ENCODE measurements at places on chromosomes 11 and 22.
A peak's percentile ranks its signal among the peaks of the same experiment; 100 is the strongest.

GRCh38 chr11:73028611-73029010 is 113.5 kb downstream of the FCHSD2 start:
- no peak for DNase-seq

GRCh38 chr11:134363161-134363560 is 31.4 kb downstream of the GLB1L2 start:
- no peak for DNase-seq

GRCh38 chr22:49899530-49899929 is 18.7 kb downstream of the ALG12 start:
- DNase-seq, result no peak

GRCh38 chr11:66861774-66862558 is 5.1 kb downstream of the LRFN4 start:
- DNase-seq, result no peak

- DNase-seq, result peak; percentile 62
These were observed 6.8 kb downstream of the MALAT1 start for GRCh38 chr11:65505466-65506289.
